ENCODE measurements at places on chromosomes 5 and 9. TPM values are rescaled to one million over a fixed set of nuclear protein-coding genes. Genes with fewer than 3 reads are reported as not detected.
A peak's percentile ranks its signal among the peaks of the same experiment; 100 is the strongest.

UBE2QL1 gene
- total RNA-seq: 2.4 TPM

FRRS1L gene
- total RNA-seq: 11.2 TPM

SLF1 gene
- total RNA-seq: 10.6 TPM

AFAP1L1 gene
- 15.9 TPM for total RNA-seq

SLC36A1 gene
- 7.5 TPM for total RNA-seq

DROSHA gene
- 45.6 TPM for total RNA-seq

DNA sequence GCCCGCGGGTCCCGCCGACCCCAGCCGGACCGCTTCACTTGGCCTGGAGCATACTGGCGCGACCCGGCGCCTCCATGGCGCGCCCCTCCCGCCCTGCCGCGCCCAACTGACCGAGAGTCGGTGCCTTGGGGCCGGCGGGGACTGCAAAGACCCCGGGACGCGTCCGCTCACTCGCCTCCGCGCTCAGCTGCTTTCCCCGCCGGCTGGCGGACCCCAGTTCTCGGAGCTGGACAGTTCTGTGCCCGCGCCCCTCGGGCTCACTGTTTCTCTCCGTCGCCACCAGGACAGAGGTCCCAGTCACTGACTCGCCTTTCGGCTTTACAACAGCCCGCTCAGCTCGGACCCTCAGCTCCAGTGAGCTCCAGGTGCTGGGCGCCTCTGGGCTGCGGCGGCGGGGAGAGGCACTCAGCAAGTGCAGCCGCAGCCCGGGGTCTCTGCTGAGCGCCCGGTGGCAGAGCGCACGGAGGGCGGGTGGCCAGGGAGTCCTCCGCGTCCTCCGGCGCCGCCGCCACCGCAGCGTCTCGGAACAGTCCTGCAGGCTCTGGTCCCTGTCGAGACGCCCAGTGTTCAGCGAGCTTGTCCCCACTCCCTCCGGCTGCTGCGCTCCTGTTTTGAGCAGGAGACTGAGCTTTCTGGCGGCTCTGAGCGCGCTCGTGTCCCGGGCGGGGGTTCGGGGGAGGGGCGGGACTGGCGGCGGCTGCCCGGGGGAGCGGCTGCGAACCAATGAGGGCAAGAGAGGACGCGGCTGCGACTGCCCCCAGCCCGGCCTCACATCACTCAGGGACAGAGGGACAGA is at the start of gene SMIM32:
Gene SMIM32 (minus strand): TSS at position 637 of the 796 bp plus-strand sequence. CDS start 638 bp downstream, outside the sequence.
- H3K27ac ChIP-seq: no peak within 1 kb of the TSS
- peaks cover 13% of the 10 kb centered on the region for H3K4me1 ChIP-seq
- H3K4me3 ChIP-seq: peak within 1 kb of the TSS; percentile 21
- peak; percentile 27 for DNase-seq

DNA sequence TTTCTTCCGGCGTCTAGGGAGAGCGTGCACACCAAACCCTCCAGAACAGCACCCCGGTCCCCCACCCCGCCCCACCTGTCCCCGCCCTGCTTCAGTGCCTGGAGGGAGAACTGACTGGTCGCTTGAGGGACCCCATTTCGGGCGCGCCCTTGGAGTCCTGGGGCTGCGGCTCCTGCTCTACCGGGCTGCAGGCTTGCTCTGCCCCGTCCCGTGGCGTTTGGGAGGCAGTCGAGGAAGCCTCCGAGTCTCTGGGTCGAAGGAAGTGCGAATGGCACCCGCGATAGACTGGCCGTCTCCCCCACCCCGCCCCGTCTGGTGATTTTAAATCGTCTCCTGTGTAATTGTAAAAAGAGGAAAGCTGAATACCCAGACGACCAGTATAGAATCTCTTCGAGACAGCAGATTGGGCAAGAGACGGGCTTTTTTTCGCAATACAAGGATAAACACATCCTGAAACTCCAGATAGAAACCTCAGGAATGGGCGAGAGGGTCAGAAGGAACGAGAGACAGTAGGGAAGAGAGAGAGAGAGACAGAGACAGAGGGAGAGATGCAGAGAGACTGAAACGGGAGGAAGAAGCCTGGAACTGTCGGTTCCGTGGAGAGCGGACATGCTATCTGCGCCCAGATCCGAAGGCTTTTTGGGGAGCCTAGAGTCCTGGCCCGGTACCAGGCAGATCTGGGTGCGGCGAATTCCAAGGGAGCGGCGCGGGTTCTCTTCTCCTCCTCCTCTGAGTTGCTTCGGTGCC is 9.9 kb downstream of the PRDM6 start:
- H3K4me1 ChIP-seq: peaks cover 21% of the 10 kb centered on the region
- no peak for DNase-seq
- no peak overlapping the region for H3K4me3 ChIP-seq
- no peaks in the 10 kb centered on the region for H3K36me3 ChIP-seq

DNA sequence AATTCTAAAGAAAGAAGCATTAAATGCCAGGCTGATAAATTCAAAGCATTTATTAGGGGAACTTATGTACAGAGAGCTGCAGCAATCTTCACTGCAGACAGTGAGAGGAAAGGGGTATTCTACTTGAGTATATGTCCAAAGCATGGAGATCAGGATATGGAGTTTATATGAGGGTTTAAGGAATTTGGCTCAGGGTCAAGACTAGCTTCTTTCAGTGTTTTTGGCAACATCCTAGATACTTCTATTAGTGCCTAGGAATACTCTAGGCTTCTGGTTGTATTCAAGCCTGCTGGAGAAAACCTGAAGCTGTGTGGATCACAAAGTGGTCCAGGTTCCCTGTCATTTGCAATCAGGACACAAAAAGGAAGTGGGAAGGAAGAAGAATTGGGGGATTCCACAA is 194.6 kb downstream of the CETN3 start:
- no peak overlapping the region for H3K4me3 ChIP-seq
- H3K27me3 ChIP-seq: no peaks in the 10 kb centered on the region
- no peak for DNase-seq

GRCh38 chr9:94720846-94721549 is 5.5 kb upstream of the AOPEP start:
- no peaks in the 10 kb centered on the region for H3K36me3 ChIP-seq
- no peak overlapping the region for H3K27ac ChIP-seq
- H3K4me3 ChIP-seq: no peak overlapping the region

- no peak overlapping the region for H3K27ac ChIP-seq
- no peaks in the 10 kb centered on the region for H3K36me3 ChIP-seq
- H3K4me1 ChIP-seq: no peaks in the 10 kb centered on the region
- H3K27me3 ChIP-seq: no peaks in the 10 kb centered on the region
These were observed 90.6 kb upstream of the STARD4 start for GRCh38 chr5:111602817-111603445.

GRCh38 chr9:116763770-116764169 is 76.7 kb downstream of the TRIM32 start:
- no peak for DNase-seq
- no peak overlapping the region for H3K4me3 ChIP-seq

- H3K27me3 ChIP-seq: no peaks in the 10 kb centered on the region
- no peaks in the 10 kb centered on the region for H3K36me3 ChIP-seq
- DNase-seq: peak; percentile 69
- H3K27ac ChIP-seq: peak overlapping the region; percentile 79
These were observed 456.6 kb downstream of the RAB3C start for GRCh38 chr5:59039296-59040023.

- no peak overlapping the region for H3K27ac ChIP-seq
- no peak overlapping the region for H3K4me3 ChIP-seq
- DNase-seq: no peak
- H3K27me3 ChIP-seq: no peaks in the 10 kb centered on the region
- H3K36me3 ChIP-seq: no peaks in the 10 kb centered on the region
These were observed 206.9 kb downstream of the CAVIN4 start for GRCh38 chr9:100784755-100785154.

DNA sequence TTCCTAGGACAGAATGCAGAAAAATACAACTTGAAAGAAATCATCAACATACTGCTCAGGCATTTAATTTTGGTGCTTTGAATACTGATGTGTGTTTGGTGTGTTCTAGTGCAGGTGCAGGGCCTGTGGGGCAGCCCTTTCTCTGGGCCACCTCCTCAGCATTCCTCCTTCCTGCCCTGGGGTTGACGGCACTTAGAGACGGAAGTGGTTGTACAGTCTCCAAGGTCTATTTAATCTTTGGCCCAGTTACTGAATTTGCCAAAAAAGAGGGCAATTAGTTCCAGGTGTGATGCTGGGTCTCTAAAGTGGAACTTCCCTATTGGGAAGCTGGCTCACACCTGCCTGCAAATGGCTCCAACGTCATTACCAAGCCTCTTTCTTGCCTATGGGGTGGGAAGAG is 269.0 kb downstream of the SH3GL2 start:
- H3K27ac ChIP-seq: no peak overlapping the region
- no peak for DNase-seq
- H3K4me3 ChIP-seq: no peak overlapping the region
- no peaks in the 10 kb centered on the region for H3K27me3 ChIP-seq
- H3K36me3 ChIP-seq: no peaks in the 10 kb centered on the region

DNA sequence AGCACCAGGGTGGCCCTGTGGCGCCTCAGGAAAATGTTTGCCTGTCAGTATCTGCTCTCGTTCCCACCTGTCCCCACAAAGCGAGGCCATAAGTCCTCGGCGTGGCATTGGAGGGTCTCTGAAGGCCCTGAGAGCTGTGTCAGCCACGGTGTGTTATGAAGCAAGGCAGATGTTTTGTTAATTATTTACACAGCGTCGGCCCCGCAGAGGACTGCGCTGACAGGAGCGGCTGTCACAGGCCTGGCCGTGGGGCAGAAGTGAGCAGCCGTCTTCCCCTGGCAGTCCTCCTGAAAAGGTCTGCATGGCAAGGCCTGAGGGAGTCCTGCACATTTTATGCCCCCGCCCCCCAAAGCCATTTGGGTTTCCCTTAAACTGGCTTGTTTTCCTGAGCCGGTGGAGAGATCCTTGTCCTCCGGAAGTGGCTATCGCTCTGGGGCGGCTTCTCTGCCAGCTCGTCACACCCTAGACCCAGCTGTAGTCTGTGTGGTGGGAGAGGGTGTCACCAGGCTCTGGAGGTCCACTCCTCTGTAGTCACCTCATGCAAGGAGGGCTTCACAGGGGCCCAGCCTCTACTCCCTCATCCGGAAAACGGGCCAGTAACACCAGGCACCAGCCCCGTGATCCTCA is 6.2 kb downstream of the NEK6 start:
- H3K4me1 ChIP-seq: peaks cover 56% of the 10 kb centered on the region
- no peaks in the 10 kb centered on the region for H3K27me3 ChIP-seq
- DNase-seq: no peak
- H3K36me3 ChIP-seq: no peaks in the 10 kb centered on the region

- peak overlapping the region; percentile 57 for H3K4me3 ChIP-seq
- H3K27me3 ChIP-seq: no peaks in the 10 kb centered on the region
- peaks cover 13% of the 10 kb centered on the region for H3K4me1 ChIP-seq
- H3K27ac ChIP-seq: peak overlapping the region; percentile 61
- no peaks in the 10 kb centered on the region for H3K36me3 ChIP-seq
- no peak for DNase-seq
These were observed 545 bp downstream of the HMGCS1 start for GRCh38 chr5:43312699-43313034.

GRCh38 chr9:98097836-98098235 is 21.2 kb downstream of the TRIM14 start:
- no peak overlapping the region for H3K27ac ChIP-seq
- H3K36me3 ChIP-seq: no peaks in the 10 kb centered on the region
- no peaks in the 10 kb centered on the region for H3K27me3 ChIP-seq
- DNase-seq: peak; percentile 47
- H3K4me1 ChIP-seq: peaks cover 27% of the 10 kb centered on the region

DNA sequence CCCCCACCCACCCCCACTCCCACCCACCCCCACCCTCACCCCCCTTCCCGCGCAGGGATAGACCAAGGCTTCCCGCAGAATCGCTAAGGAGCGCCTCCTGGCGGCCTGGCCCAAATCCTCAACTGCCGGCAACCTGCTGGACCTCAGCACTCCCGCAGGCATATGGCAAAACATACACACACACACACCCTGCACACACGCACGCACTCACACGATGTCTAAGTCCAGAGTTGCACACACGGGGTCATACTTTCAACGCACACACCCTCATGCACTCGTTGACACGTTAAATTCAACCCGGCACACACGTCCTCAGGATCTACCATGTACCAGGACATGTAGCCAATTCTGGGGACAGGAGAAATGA is 1.7 kb downstream of the CPLX2 start:
- no peak overlapping the region for H3K4me3 ChIP-seq
- H3K27me3 ChIP-seq: peaks cover 15% of the 10 kb centered on the region
- no peaks in the 10 kb centered on the region for H3K4me1 ChIP-seq
- DNase-seq: no peak
- H3K36me3 ChIP-seq: no peaks in the 10 kb centered on the region

Measured in thyroid gland (tissue), 4 donors.